Keratinocyte (primary cell): ENCODE measurements at places on chromosomes 6 and 20. TPM values are rescaled to one million over a fixed set of nuclear protein-coding genes. Genes with fewer than 3 reads are reported as not detected.

ZKSCAN4 gene
- polyA plus RNA-seq, result 2.6 to 3.5 TPM (median 2.9 TPM) in 3 replicates

CHRNA4 gene
- not detected in 3 replicates for polyA plus RNA-seq

MUC21 gene
- polyA plus RNA-seq, result not detected in 3 replicates

SNAI1 gene
- polyA plus RNA-seq, result not detected in 3 replicates

TNFRSF6B gene
- polyA plus RNA-seq, result 51.9 to 151 TPM (median 58.1 TPM) in 3 replicates
